ENCODE measurements at places on chromosomes 7 and 10. TPM values are rescaled to one million over a fixed set of nuclear protein-coding genes. Genes with fewer than 3 reads are reported as not detected.

- DNase-seq: no peak
These were observed 491.7 kb downstream of the CCSER2 start for GRCh38 chr10:84820120-84820519.

DNA sequence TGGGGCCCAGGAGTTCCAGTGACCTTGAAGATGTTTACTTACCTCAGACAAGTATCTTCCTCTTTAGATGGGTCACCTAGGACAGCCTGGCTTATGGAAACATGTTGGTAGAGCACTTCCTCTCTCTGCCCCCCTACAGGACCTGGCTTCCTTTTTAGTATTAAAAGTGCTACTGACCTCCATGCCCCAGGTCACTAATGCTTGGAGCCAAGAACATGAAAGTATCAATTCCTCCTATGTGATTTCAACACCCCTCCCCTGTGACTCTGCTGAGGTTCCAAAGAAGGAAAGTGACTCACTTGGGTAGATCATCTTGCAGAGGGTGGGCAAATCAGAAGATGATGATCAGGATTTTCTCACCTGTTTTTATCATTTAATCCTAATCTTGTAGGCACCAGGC lies 125.3 kb upstream of the CCDC6 start:
- DNase-seq: no peak

- no peak for DNase-seq
These were observed 553.0 kb downstream of the GRM8 start for GRCh38 chr7:126699707-126700106.

- DNase-seq: no peak
These were observed 565.3 kb downstream of the PHTF2 start for GRCh38 chr7:78363866-78364265.

GRCh38 chr10:121732656-121733445 lies 134.6 kb upstream of the FGFR2 start:
- no peak for DNase-seq

- DNase-seq: no peak
These were observed 721.6 kb downstream of the ANKRD7 start for GRCh38 chr7:118945911-118946682.

- no peak for DNase-seq
These were observed 209.0 kb downstream of the DIP2C start for GRCh38 chr10:480498-480927.

GRCh38 chr7:96789914-96790313 lies 80.3 kb upstream of the SEM1 start:
- no peak for DNase-seq

DNA sequence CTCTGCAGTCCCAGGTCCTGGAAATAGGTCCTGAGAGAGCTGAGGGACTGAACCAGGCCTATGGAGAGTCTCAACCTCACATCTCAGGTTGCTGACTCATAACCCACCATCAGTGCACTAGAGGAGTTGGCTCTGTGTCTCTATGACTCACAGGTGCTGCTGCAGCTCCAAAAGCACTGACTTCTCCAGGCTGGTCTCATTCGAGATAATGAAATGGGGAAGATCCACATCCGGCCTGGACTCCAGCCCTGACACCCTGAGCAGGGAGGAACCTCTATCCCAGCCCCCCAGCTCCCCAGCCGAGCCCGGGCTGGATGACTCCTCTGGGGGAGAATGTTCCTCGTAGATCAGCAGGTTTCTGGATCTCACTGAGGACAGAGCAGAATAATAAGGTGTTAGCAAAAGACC lies 35.5 kb upstream of the DGKI start:
- DNase-seq: peak; percentile 46

DNA sequence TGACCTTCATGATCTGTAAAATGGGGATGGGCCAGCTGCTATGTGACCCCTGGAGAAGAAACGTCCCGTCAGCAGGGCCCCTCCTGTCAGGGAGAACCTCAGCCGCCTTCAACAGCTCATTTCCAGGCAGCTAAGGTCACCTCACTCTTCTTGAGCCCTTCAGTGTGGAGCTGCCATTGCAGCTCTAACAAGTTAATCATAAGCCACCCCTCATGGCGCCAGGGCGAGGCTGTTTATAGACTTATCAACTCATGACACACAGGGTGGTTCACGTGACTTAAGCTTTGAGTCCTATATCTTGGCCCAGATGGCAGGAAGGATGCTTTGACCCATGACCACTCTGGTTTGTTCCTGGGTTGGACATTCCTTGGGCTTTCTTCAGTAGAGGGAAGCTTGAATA lies 315.1 kb downstream of the TNS3 start:
- DNase-seq: no peak

GRCh38 chr10:121935702-121936101 lies 7.9 kb upstream of the ATE1 start:
- DNase-seq: no peak

- DNase-seq: no peak
These were observed 36.3 kb downstream of the NHLRC2 start for GRCh38 chr10:113890769-113891168.

DNA sequence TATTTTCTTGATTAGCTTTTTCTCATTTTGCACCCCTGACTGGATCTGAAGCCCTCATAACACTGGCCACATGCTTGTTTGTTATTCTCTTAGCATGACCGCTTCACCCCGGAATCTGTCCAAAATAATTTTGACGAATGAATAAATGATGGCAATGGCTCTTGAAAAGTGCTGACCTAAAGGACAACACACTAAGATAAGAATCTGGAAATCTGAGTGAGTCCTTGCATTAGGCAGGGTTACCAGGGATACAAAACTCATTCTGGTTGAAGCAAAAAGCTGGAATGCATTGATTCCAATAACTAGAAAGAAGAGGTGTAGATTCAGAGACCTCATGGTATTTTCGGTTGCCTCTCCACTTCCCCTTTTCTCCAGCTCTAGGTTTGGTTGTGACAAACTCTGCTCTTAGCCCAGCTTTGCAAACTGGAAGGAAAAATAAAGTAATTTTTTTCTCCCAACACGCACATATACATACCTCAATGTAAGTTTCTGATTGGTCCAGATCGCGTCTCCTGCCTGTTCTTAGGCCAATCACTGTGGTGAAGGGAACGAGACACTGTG lies 157.4 kb downstream of the SKIDA1 start:
- no peak for DNase-seq

The NRG3 gene
- total RNA-seq: not detected

The ZNF467 gene
- 0.25 TPM for total RNA-seq

The EEPD1 gene
- total RNA-seq: 0.82 TPM

The BLNK gene
- total RNA-seq: not detected

The IFIT1B gene
- not detected for total RNA-seq

The LYZL2 gene
- total RNA-seq: not detected

The GRM3 gene
- not detected for total RNA-seq

The LDB1 gene
- 68.7 TPM for total RNA-seq
